Omental fat pad (tissue), 4 donors: ENCODE measurements at places on chromosomes 6 and 20.

GRCh38 chr6:98871057-98871456 is 36.7 kb downstream of the POU3F2 start:
- DNase-seq: no peak

DNA sequence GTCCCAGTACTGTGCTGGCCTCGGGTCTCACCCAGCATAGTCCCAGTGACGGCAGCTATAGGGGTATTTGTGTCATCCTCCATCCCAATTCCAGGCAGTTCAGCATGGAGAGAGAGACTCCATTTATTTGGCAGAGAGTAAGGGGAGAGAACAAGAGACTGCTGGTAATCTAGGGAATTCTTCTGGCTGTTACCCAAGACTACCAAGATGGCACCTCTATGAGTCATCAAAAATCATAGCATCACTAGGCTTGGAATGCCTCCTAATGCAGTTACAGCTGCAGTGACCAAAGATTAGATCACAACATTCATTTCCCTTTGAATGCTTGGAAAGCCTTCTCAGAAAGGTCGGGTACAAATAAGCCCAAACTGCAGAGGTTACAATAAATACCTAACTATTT is 660.4 kb upstream of the FLRT3 start:
- no peak for DNase-seq

DNA sequence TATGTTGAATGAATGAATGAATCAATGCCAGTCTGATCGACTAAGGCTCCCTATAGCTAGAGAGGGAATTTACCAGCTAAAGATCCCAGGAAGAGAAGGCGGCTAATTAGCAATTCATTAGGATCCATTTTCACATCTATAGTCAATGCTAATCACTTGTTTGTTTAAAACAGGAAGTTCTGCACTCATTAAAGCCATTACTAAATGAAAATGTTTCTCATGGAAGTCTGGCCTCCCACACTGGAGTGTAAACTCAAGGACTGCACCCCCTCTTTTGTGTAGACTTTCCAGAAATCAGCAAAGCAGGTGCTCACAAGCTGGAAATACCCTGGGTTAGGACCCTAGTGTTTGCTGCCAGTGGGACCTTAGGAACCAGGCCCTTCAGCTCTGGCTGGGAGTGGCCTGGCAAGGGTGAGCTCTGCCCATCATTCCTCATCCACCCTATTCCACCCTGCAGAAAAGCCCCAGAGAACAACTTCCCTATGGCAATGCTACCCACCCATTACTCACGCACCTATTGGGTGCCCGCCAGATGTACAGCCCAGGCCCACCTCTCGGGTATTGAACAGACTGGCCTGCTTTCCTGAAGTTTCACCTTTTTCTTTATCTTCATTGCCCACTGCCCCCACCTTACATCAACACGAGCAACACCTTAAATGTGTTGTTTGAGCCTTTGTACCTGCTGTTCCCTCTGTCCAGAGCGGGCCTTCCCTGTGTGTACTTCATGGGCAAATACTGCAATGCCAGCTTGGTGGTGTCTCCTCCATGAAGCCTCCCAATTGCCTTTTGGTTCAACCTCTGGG is 60.8 kb downstream of the TTI1 start:
- no peak for DNase-seq

DNA sequence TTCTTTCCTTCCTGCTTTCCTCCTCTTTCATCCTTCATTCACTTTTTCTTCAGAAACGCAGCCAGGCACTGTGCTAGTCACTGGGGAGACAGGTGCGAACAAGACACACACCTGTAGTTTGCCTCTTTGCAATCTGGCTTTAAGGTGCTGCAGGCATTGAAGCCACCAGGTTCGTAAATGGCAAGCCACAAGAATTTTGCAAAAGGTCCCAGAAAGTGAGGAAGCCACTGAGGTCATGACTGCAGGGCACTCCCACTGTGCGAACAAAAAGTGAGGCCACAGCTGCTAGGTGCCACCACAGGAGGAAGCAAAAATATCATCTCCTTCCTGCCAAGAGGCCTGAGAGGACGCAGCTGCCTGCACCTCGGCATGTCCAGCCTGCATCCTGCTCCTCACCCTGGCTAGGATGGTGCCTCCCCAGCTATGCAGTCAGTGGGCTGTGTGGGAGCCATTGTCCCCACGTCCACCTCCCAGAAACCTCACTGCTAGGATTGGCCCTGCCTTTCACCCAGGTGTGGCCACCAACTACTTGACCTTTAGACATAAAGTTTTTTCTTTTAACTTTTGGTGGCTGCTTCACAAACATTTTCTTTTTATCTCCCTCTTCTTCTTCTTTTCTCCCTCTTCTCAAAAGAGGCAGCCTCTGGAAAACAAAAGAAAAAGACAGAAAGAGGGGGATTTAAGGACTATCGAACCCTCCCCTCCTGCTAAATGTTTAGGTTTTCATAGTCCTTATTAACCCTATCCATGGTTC is 230.8 kb downstream of the BCAS1 start:
- no peak for DNase-seq

DNA sequence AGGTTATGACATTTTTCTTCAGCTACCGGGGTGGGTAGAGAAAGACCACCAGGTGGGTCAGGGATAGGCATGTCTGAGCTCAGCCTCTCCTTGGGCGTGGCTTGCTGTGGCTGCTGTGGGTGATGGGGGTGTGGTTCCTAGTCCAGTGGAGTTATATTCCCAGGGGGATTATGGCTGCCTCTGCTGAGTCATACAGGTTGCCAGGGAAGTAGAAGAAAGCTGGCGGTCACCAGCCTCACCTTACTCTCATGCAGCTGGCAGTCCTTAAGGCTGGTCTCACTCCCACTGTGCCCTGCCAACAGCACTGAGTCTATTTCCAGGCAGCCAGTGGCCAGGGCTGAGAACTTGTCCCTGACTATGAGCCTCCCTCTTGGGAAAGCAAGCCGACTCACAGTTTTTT is 130.0 kb downstream of the SCP2D1 start:
- DNase-seq: no peak

DNA sequence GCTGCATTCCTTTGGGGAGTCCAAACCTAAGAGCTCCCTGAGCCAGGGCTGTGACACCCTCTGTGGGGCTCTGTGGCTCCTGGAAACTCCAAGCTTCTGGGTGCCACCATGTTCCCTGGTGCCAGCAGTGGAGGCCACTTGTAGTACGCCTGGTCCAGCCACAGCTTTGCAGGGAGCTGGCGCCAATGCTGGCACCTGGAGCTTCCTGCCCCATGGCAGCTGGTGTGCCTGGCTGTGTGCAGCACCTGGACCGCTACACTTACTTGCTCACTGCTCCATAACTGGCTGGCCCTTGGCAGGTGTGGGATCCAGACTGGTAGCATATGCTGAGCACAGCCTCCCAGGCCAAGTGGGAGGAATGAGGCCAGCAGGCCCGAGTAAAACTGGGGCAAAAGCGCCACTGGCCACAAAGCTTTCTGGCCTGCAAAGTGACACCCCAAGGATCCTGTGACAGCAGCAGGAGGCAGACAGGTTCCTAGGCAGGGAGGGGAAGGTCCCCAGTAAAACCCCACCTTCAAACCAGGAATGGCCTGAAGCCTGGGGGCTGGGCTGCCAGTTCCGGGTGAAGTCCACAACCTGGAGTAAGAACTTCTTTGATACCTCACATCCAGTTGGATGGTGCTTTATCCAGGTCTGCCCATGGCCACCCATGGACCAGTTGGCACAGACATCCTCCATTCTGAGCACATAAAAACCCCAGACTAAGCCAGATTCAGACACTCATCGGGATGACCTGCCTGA is 461.0 kb downstream of the TBC1D32 start:
- no peak for DNase-seq

DNA sequence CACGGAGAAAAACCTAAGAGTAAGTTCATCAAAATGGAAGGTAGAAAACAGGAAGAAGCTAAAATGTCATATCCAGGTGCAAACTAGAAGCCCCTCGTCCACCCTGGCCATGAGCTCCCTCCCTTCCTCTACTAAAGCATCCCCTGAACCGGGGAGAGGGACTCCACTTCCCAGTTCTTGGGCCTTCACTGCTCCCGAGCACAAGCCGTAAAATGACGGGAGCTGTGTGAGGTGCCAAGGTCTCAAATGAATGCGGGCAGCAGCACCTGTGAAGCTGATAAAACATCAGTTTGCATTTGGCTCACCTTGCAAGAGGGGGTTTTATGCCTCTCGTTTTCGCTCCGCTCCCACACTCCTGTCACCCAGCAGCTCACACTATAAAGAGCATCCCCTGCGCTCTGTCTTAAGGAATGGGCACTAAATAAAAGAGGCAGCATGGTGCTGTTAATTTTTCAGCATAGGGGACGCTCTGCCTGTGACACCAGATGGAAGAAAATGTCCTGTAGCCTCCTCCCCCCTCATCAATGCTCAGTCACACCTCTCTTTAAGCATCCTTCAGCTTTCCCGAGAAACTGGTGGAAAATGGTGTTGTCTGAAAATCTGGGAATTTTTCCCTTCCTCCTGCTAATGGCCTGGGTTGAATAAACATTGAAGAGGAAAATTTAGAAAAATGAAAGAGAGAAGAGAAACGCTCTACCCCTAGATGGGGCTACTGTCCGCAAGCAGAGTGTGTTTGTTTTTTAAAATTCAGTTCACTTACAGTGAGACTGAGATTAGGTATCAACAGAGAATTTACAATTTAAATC is 563.0 kb upstream of the AGPAT4 start:
- no peak for DNase-seq

DNA sequence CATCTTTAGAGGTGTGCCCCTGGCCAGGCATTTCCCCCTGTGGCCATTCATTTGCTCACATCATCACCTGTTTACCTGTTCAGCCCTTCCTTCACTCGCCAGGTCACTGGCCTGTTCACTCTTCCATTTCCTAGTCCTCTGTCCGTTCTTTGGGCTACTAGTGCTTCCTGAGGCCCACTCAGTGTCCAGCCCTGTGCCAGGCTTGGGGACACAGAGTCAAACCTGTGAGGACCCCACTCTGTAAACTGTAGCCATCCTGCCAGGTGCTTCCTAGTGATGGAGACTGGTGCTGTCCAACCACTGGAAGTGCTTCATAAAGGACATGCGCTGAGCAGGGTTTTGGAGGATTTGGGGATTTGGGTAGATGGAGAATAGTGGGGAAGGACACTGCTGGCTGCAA is 3.5 kb downstream of the DLGAP4 start:
- no peak for DNase-seq

DNA sequence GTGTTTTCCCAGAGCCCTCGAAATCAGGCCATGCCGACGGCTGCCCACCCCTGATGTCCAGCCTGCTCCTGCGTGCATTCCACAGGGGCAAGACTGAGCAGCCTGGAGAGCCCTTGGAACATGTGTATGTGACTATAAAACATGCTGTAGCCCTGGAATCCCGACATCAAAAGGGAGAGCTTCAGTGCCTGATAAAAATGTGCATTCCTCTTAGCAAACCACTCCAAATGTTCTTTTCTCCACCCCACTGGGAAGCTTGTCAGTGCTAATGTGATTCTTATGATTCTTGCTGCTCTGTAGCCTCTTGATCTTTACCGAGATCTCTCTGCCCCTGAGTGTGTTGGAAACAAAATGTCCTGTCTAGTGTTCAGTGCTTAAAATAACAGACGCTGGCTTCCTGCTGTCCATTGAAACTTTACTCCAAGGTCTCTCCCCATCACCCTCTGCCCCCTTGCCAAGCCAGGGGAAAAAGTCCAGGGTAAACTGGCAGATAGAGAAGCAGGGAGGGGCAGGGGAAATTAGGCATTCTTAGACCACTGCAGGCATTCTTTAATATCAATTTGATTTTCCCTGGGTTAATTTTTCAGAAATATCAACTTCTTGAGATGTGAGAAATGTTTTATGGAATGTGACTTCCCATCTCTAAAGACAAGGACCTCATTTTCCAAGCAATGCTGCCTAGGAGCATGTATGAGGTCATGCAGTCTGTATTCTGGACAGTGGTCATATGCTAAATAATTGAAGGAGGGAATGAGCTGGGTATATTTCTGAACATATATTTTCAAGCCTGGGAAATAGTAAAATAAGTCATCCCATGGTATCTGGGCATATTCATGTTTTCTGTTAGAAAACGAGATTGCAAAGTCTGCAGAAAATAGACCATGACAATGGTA is 73.8 kb upstream of the ISM1 start:
- DNase-seq: no peak

DNA sequence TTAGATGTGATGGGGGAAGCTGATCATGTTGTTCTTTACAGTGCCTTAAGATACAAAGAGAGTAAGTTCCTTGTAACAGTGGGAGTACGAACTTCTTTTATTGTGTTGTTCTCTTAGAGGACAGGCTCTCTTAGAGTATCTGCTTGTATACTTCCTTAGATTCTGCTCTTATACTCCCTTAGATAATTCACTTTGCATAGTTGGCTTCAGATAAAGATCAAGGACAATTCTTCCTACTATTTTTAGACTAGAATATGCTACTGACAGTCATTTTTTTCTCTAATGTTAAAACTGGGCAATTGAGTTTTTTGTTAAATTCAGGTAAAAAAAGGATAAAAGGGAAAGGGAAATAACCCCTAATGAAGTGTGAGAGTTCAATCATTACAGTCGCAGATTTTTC is 138.7 kb downstream of the MYB start:
- no peak for DNase-seq

- DNase-seq: no peak
Observed at GRCh38 chr6:170433163-170434116, 119.7 kb downstream of the PSMB1 start.

DNA sequence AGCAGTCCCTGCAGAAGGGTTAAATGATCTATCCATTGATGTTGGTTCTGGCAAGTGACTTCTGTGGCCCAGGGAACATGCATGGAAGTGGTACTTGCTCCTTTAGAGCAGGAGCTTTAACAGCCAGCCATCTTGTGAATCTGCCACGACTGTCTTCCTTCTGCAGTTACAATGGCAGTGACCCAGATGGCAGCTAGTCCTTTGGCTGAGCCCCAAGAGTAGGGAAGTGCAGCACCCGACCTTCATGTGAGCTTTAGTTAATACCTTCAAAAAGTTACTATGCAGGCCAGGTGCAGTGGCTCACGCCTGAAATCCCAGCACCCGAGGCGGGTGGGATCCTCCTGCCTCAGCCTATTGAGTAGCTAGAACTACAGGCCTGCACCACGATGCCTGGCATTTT is 66.4 kb downstream of the POPDC3 start:
- no peak for DNase-seq

DNA sequence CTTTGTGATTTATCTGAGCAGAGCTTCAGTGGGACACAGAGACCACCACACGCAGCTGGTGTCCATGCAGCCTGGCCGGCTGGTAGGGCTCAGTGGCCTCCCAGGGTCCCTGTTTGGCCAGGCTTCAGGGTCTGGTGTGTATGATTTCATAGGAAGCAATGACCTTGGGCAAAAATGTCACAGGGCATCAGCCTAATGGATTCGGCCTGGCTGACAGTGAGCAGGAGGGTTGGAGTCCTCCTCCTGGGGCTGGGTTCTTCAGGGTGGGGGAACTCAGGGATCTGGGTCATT is 47.7 kb downstream of the UBE2V1 start:
- DNase-seq: no peak

DNA sequence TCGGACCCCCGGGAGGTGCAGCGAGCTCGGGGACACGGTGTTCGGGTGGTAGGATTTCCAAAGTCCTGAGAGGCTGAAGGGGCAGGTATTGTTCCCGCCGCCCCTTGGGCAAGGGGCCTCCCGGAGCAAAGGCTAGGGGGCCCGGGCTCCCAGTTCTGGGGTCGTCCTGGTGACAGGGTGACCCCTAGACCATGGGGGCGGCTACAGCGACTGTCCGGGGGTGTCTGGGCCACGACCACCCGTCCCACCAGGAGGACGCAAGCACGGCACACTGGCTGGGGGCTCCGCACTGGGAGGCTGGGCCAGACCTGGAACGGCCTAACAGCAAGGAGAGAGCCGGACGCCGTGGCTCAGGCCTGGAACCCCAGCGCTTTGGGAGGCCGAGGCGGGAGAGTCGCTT is 55.6 kb downstream of the PRR18 start:
- no peak for DNase-seq

GRCh38 chr6:53983301-53983700 is 127.9 kb upstream of the MLIP start:
- DNase-seq: no peak

GRCh38 chr20:17870086-17870740 is 98.4 kb downstream of the SNX5 start:
- no peak for DNase-seq
